ENCODE measurements at places on chromosomes 7 and 10. TPM values are rescaled to one million over a fixed set of nuclear protein-coding genes. Genes with fewer than 3 reads are reported as not detected.

The AOAH gene
- not detected for total RNA-seq

The ASL gene
- 35.1 TPM for total RNA-seq

The SPACDR gene
- 2.6 TPM for total RNA-seq

The MALRD1 gene
- total RNA-seq, result 1.0 TPM

The REPIN1 gene
- 59.9 TPM for total RNA-seq

The ABCF2 gene
- total RNA-seq, result 65.2 TPM

The OPN4 gene
- not detected for total RNA-seq

The MAGI2 gene
- total RNA-seq, result 33.2 TPM

Measured in smooth muscle cell of trachea (primary cell).